ENCODE measurements at places on chromosomes 4 and X.
A peak's percentile ranks its signal among the peaks of the same experiment; 100 is the strongest.

GRCh38 chr4:107380836-107381438 lies 339.1 kb downstream of the PAPSS1 start:
- DNase-seq: no peak

DNA sequence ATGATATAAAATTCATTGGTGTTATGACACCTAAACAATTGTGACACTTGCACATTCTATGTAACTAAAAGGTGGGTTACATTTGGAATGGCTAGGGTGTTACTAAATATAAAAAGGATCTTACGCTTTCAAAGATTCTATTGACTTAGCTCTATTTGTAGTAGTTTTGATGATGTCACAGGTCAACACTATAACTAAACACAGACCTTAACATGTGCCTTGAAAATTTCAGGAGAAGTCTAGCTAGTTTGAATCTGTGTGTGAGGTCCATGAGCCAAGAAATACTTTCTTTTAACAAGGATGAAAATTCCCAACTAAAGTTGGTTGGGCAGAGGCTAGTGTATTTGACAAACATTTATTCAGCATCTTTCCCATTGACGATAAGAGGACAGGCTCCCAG lies 298.0 kb downstream of the GPAT3 start:
- DNase-seq: no peak

GRCh38 chr4:111556141-111556781 lies 589.0 kb upstream of the FAM241A start:
- DNase-seq: no peak

DNA sequence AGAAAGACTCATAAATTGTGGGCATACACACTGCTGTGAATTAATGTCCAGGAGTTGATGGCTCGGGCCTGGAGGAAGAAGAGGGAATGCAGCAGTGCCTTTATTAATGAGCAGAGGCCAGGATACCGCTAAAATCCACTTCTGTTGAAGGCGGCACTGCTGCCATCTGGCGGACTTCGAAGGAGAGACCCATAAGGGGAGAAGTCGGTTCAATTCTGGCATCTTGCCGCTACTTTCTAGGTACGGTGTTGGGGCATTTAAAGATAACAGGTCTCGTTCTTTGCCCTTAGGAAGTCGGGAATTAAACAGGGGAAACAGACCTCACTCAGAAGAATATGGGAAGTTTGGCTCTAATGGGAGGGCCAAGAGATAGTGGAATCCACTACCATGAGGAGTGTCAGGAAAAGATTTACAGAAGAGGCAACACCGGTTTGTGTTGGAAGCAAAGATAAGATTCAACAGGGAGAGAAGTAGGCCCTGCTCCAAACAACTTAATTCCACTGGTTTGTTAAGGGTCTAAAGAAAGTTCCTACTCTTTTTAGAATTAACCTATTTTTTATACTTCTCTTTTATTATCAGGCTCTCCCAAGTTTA lies 133.6 kb upstream of the GIMD1 start:
- DNase-seq: peak; percentile 1

GRCh38 chr4:93237521-93237920 lies 591.0 kb upstream of the ATOH1 start:
- no peak for DNase-seq
